ENCODE measurements at places on chromosomes 13 and 19.

DNA sequence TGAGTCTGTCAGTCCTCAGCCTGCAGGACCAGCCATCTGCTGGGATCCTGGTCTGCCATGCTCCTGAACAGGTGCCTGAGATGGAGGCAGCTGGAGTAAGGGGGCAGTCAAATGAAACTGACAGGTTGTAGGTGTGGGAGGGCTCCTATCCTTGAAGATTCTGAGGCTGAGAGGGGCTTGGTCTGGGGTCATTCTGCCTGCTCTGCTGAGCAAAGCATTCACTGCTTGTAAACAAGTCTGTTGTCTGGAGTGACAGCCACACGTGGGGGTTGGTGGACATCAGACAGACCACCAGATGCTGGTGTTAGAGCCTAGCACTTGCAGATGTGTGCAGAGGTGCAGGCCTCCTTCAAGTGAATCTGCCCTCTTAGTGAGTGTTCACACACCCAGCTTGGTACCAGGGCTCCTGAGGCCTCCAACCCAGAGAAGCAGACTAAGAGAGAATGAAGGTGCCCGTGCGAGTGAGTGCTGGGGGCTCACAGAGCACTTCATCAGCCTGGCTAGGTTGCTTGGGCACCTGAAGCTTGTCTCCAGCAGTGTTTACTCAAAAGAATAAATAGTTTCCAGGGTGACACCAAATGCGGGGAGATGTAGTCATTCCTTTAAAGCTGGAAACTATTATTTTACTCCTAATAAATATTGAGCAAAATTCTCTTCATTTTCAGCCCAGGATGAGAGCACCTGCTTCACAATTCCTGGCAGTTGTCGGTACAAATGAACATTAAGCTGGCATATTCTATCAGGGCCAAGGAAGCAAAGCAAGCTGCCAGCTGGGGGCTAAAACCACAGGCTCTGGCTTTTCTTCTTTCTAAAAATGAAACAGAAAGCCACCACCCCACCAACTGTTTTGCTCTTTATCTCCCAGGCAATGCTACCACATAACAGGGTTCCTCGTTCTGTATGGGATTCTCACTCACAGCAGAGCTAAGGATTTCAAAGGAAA is 82.3 kb downstream of the RNASEH2B start:
- DNase-seq: no peak

DNA sequence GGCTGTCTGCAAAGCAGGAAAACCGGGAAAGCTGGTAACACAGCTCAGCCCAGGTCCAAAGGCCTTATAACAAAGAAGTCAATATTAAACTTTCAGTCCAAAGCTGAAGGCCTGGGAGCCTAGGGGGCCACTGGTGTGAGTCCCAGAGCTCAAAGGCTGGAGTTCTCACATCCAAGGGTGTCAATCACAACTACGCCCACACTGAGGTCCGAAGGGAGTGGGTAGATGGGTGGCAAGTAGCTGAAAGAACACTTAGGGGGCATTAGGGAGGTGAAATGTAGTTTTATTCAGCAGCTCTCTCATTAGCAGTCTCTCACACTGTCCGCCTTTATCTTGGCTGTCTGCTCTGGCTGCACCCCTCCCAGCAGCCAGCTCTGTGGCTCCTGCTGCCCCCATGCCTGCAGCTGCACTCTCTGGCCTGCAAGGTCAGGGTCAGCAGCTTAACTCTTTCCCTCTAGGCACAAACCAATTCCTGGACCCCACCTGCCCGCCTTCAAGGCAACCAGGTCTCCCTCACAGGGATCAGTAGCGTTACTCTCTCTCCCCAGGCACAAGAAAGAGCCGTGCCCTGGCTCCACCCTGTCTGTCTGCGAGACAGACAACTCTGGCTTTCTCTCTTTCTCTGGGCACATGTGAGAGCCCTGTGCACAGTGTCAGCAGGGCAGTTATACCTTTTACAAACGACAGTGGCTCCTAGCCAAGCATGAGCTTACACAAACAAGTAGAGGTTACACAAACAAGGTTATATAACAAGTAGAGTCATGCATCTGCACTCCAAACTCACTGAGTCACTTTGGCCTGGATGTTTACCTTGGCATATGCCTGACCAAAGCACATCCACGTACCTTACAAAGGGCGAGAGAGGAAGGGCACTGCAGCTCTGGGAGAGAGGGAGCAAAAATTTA is 249.4 kb upstream of the PCDH20 start:
- DNase-seq: no peak

GRCh38 chr13:97967948-97968347 is 14.5 kb downstream of the IPO5 start:
- no peak for DNase-seq

DNA sequence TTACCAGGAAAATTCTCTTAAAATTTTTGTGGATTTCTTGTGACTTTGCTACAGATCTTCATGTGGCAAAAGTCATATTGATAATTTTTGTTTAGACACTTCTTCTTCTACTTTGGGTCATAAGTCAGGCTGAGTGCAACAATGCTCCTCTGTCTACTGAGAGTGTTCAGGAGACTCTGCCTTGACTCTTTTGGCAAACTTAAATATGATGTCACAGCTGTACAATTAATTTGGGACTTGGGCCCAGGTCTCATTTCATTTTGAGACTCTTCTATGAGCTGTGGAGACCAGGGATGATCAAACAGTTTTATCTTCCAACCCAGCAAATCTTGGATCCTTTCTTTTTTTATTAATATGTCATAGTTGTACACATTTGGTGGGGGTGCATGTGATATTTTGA is 19.7 kb upstream of the IPO5 start:
- no peak for DNase-seq

- DNase-seq: no peak
These were observed 167.9 kb downstream of the LMO7 start for GRCh38 chr13:75804054-75804453.

DNA sequence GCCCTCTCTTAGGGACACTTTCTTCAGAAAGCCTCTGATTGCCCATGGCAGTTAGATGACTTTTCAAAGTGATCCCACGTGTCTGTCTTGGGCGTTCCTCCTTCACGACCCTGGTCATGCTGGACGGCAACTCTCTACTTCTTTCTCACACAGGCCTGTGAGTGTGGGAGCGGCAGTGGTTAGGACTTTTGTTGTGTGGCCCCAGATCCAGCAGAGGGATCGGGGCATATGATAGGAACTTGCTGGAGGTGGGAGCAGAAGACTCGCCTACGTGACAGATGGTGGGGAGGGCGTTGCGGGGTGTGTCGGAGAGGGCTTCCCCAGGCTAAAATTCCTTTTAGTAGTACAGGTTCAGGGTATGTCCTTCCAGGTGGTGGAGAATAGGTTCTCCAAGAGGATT is 289.5 kb upstream of the MAB21L1 start:
- no peak for DNase-seq

GRCh38 chr13:34546344-34547250 is 395.5 kb upstream of the NBEA start:
- no peak for DNase-seq

GRCh38 chr13:80441968-80442367 is 101.0 kb upstream of the SPRY2 start:
- no peak for DNase-seq

- DNase-seq: no peak
These were observed 5.5 kb upstream of the ZNF428 start for GRCh38 chr19:43624933-43625332.

- no peak for DNase-seq
These were observed 236.0 kb downstream of the PCDH9 start for GRCh38 chr13:66994097-66994496.

- DNase-seq: no peak
These were observed 916.4 kb downstream of the UQCRFS1 start for GRCh38 chr19:28296506-28296905.

- no peak for DNase-seq
These were observed 126.5 kb upstream of the NBEA start for GRCh38 chr13:34815526-34815925.

DNA sequence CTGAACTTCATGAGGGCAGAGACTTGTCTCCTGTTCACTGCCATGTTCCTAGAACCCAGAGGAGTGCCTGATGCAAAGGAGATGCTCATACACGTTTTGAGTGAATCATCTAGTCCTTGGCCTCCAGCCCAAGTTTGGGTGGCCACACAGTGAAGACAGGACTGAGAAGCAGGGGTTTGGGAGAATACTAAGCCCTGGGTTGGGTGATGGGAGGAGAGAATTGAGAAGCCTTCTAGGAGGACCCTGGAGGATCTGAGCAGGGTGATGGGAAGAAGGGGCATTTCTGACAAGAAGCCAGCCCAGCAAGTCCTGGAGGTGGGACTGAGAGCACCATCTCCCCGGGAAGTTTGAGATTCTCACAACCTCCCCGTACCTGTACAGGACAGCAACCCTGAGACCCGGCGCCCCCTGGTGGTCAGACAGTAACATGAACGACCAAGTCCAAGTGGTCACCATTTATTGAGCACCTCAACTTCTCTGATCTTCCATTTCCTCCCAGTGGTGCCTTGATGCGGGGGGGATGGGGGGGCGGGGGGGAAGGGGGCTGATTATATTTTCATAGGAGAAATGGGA is 11.0 kb downstream of the CTU1 start:
- DNase-seq: no peak

DNA sequence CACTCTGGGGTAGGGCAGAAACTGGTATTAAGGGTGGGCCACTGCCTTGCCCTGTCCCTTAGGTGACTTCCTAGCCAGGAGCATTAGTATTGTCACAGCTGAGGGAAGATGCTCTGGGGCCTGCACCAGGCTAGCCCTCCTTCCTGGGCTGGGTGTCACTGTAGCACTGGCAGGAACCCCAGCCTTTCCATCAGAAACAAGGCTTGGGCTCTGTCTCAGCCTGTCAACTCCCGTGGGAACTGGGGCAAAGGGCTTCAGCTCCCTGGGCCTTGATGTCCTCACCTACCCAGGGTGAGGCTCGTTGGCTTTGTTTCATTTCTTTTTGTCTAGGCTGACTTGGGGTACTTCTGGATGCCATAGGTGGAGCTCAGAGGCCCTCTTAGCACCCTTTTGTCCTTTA is 18.0 kb downstream of the PAF1 start:
- DNase-seq: no peak

- DNase-seq: no peak
These were observed 113.0 kb downstream of the UFM1 start for GRCh38 chr13:38462605-38463004.

GRCh38 chr13:105658431-105658830 is 877.0 kb downstream of the EFNB2 start:
- DNase-seq: no peak

DNA sequence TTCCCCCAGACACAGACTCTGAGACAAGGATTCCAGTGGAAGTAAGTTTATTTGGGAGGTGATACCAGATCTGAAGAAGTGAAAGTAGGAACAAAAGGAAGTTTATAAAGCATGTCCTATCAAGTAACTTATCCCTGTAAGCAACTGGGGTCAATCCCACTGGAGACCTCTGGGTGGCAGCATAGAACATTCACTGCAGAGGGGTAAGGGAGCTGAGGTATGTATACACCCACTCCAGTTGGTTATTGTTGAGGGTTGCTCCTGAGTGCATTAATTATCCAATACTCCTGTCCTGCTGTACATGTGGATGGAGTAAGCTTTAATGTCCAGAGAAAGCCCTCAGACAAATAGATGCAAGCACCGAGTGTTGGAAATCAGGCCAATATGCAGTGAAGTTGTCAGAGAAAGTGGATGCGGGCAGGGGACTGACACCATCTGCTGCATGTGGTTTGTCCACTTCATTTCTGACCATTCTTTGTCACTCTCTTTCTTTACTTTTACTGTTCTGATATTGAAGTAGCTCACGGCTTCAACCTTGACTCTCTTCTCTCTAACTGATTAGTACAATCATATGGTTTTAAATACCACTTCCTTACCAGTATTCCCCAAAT is 46.7 kb downstream of the NOTCH3 start:
- no peak for DNase-seq

DNA sequence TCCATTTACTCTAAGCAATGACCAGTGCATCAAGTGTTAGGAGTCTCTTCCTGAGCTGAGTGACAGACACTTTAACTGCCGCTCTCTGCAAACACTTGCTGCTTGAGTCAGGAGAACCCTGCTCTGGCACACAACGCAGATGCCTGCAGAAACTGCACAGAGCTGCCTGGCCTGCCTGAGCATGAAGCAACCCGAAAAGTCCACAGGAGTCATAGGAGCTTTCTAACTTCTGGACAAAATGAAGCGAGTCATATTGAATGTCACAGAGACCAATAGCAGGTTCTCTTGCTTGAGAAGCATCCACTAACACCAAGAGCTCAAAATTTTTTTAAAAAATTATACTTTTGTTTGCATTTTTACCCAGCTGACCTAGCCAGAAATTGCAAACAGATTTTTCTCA is 232.4 kb downstream of the LHFPL6 start:
- no peak for DNase-seq

DNA sequence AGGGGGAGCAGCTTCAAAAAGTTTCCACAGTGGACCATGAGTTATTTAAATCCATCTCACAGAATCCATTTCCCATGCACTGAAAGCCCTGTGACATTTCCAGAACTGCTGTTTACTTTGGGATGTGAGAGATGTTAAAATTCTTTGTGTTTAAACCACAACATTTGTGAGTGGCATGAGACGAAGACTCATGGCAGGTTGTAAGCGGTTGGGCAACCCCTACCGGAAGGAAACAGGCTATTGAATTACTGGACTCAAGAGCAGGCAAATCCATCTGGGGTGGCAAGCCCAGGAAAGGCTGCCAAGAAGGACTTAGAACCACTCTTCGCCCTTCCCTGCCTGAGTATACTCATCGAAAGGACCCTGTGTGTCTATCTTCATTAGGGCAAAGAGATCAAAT is 22.3 kb upstream of the CLDN10 start:
- DNase-seq: no peak

DNA sequence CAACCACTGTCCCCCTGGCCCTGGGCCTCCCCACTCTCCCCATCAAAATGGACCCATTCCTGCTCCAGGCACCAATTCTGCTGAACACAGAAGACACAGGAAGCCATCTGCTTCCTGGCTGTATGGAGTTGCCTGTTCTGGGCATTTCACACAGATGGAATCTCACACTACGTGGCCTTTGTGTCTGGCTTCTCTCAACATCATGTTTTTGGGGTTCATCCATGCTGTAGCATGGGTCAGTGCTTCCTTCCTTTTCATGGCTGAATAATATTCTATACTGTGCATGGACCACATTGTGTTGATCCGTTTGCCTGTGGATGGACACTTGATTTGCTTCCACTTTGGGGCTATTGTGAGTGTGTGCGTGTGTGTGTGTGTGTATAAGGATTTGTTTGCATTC is 15.0 kb upstream of the KLF2 start:
- no peak for DNase-seq

DNA sequence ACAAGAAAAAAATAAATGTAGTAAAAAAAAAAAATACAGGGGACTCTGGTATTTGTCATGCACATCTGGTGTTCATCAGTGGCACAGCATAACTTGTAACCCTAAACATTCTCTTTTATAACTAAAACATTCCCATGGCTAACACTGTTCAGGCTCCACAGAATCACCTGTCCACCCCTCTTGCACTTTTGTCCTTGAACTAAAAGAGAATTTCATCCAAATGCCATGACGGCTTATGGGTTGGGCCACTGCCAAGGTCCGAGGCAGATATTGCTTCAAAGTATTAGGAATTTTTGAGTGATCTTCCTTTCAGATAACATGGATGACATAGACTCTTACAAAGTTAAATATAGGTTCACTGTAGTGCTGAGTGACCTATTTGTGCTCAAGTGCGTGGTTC is 25.7 kb upstream of the SERP2 start:
- DNase-seq: no peak

All from cortex of kidney (tissue), 1 donor.